ENCODE measurements at places on chromosomes 5 and 9.

DNA sequence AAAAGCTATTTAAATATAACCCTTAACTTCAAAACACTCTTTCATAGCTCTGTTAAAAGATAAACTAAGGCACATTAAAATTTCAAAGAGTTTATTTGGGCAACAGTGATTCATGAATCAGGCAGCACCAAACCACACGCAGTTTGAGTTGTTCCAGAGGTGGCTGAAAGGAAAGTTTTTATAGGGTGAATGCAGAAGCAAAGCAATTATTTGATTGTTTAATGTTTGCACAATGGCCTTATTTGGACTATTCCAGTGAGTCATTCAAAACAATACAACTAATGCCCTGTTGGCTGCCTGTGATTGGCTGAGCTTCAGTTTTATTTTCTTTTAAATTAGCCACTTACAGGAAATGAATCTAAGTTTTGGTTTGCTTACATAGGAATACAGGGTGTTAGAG is 125.3 kb downstream of the CEP120 start:
- DNase-seq, result no peak

DNA sequence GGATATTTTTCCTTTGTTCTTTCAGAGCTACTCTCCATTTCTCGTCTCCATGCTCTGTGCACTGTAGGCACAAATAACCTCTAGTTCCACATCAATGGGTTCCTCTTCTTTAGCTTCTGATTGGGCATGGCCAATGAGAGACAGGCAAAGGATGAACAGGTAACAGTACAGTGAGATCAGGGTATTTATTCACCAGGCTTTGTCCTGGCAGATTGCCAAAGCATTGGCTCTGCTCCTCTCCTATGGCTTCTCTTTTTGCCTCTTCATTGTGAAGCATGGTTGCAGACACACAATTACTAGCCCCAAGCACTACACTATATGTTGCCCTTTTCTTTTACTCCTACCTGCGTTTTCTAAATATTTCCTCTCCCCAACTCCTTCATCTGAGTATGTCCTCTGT is 215.1 kb upstream of the ARRDC3 start:
- DNase-seq, result no peak

DNA sequence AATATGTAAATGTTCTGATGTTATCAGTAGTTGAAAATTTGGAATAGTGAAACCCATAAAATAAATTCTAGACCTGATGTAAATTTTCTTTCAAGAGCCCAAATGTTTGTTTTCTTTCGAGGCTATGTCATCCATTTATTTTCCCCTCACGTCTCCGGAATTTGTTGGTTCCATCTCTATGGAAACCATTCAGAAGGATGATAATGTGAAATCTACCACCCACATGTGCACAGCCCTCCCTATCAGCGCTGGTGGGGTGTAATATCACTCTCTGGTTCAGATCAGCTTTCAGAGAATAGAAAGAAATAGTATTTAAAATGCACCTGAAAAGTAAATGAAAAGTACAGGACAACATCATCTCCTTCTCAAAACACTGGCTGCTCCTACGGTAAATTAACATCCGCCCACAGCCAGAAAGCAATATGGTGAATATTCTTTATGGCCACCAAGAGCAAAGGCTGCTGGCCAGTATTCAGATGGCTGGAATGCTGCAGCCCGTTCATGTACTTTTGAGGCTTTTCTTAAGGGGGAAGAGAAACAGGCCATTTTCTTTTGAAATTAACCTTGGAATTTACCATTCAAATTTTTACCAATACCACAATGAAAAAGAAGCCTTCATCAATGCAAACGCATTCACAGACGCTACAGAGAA is 28.5 kb downstream of the GLDC start:
- no peak for DNase-seq

- DNase-seq, result peak; percentile 44
Measured at GRCh38 chr5:43602461-43603343, at the start of gene NNT. TSS of gene NNT (plus strand) at chr5:43603180. CDS start at chr5:43609196, 6,016 bp downstream.

- no peak for DNase-seq
Measured at GRCh38 chr5:78573318-78573717, 75.3 kb downstream of the LHFPL2 start.

- no peak for DNase-seq
Measured at GRCh38 chr5:21810737-21811316, 1042.3 kb downstream of the CDH12 start.

GRCh38 chr5:122701640-122702523 is 73.0 kb upstream of the SNX2 start:
- no peak for DNase-seq

DNA sequence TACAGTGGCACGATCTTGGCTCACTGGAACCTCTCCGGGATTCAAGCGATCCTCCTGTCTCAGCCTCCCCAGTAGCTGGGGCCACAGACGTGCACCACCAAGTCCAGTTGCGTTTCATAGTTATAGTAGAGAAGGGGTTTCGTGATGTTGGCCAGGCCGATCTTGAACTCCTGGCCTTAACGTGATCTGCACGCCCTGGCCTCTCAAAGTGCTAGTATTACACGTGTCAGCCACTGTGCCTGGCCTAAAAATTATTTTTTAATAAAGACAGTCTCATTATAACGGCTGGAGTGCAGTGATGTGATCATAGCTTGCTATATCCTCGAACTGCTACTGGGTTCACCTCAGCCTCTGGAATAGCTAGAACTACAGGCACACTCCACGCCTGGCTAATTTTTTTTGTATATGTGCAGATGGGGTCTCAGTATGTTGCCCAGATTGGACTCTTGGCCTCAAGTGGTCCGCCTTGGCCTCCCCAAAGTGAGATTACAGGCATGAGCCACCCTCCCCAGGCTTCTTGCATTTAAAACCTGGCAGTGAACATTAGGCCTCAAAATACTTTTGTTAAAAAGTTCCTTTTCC is 4.4 kb downstream of the NPM1 start:
- DNase-seq, result no peak

GRCh38 chr5:78545406-78545805 is 103.2 kb downstream of the LHFPL2 start:
- no peak for DNase-seq

GRCh38 chr5:150603491-150603890 is 37.0 kb upstream of the SYNPO start:
- no peak for DNase-seq

DNA sequence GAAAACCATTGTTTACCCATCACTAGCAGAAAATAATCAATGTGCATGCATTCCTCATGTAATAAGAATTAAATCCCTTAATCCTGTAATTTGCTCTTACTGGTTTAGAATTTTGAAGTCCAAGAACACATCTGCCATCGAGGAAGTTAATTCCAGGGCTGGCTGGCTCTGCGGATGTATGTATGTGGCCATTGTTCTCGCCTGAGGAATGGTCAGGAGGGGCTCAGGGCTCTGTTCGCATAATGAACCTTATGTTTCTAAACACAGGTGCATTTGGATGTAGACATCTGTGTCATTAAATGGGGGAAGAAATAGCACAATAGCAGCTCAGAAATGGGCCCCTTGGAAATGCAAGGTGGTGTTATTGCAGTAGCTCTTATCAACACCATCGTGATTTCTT is 148.6 kb upstream of the GAS1 start:
- DNase-seq, result no peak

DNA sequence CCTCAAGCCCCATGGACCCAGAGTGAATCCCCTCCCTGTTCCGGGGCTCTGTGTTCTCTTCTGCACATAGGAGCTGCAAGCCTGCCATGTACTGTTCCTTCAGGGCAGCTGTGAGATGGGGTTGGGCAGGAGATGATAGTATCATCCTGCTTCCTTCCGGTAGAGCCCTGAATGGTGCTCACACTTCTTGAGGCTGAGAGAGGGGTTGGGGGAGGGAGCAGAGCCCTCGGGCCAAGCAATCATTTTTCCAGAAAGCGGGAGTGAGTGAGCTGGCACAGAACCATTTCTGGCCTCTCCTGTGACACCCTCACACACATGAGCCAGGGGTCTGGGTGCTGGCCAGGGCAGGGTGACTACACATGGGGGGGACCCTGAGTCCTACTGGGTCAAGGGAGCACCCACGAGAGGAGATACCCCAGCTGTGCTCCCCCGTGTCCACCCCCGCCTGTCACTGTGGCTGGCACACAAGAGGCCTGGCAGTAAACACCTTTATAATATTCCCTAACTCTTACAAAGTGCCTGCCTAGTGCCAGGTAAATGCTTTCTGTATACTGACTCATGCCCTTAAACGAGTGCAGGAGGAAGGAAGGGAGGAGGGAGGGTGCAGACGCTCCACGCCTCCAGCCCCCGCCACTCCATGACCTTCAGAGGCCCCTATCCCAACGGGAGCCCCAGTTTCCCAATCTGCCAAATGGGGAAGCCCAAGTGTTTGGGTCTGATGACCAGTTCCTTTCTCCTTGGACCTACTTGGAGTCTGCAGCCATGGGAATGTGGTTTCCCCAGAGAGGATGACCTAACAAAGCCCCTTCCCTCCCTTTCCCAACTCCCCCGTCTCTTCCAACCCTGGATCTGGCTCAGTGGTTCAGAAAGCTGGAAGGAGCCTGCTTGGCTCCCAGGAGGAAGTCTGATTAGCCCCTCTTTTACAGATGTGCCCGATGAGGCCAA is 15.5 kb downstream of the AKNA start:
- no peak for DNase-seq

GRCh38 chr5:166505544-166505943 is 1785.9 kb upstream of the WWC1 start:
- no peak for DNase-seq
